K562 (cell line): ENCODE measurements at places on chromosomes 6 and 20.

GRCh38 chr6:17169291-17169690 lies 67.4 kb downstream of the STMND1 start:
- no peak for DNase-seq

DNA sequence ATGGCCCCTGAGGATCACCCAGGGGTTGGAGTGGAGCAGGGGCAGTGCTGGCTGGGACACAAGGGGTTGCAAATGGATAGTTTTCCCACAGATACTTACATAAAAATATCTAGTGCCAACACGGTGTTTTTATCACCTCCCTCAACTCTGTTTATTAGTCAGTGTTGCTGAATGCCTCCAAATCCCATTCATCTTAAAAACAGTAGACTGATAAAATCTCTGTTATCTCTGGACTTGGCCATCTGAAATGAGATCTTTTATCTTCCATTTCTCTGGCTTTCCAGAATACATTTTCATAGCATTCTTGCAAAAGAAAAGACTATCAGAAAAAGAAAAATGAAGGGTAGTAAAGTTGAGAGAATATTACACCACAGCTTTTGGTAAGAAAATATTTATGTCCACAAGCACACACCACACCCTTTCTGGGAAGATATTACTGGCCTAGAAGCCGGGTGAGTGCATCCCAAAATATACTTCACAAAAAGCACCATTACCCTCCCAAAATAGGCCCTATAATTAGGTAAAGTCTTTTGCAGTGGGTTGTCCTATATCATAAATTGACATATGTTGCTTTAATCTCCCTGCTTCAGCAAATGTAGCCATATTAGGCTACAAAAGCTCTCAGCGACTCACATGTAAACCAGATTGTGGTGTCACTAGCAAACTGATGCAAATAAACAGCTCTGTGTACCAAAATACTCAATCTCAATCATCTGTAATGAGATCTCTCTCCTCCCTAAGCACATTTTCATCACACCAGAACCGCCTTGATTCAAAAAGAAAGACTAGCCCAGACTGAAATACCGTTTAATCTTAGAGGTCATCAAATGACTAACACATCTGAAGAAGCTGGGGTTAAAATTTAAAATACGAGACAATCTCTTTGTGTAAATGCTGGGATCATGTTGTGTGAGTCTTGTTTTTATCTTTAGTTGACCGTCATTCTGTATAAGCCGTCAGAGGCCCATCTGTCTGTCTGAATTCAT lies 96.7 kb downstream of the FYN start:
- DNase-seq, result no peak

DNA sequence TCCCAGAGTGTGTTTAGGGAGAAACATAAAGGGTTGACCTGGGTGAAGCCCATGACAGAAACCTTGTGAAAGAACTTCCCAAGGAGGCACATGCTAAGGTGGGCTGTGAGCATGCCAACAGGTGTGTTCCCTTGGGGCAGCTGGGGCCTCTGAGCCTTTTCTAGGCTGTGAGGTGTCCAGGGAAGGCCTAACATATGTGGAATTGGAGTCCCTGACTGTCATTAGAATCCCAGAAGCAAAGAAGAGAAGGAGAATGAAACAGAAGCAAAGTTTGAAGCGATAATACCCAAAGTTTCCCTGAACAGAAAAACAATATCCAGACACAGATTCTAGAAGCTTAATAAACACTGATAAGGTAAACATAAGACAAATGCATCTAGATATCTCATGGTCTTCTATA lies 143.3 kb downstream of the CD83 start:
- no peak for DNase-seq

- DNase-seq, result peak; percentile 53
These were observed 88.8 kb upstream of the NFATC2 start for GRCh38 chr20:51631011-51631950.

DNA sequence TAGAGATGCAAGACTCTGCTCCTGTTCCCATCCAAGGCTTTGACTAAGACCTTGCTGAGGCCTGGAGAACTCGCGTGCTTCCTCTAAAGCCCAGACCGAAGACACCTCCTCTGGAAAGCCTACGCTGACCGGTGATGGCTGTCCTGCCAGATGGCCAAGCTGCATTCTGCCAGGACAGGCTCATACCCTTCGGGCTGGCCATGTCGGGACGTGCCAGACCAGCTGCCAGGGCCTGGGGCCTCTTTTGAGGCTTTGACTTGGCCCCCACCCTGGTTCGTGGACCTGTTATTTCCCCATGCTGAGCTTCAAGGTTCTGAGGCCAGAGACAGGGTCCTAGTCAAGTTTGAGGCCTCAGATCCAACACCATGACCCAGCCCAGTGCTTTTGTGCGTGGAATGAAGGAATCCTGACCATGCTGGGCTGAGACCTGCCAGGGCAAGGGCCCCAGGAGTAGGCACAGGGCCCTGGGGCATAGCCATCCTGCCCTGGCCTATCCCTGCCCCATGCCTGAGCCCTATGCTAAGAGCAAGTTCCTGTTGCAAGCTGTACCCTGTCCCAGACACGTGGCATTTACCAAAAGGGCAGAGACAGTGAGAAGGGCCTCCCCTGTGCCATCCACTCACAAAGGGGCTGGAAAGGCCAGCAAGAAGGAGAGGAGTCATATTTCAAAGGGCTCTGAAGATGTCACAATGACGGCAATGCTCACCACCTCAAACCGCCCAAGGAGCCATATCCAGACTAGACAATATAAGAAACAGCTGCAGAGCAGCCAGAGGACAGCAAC lies 42.8 kb downstream of the MRPL14 start:
- DNase-seq, result no peak

DNA sequence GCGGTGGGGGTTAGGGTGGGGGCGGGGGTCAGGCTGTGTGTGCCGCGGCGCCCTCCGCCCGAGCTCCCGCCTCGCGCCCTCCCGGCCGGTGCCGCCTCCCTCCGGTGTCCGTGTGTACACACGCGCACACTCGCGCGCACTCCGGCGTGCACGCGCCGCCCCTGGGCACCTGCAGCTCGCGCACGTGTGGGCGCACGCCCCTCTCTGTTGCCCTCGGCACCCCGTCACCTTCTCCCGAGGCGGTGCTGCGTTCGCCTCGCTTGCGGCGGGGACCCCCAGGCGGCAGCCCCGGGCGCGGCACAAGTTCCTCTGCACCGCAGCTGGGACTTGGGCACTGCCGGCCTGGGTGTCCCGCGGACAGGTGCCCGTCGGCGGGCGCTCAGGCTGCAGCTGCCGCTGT lies 525 bp downstream of the MACROD2 start:
- no peak for DNase-seq

DNA sequence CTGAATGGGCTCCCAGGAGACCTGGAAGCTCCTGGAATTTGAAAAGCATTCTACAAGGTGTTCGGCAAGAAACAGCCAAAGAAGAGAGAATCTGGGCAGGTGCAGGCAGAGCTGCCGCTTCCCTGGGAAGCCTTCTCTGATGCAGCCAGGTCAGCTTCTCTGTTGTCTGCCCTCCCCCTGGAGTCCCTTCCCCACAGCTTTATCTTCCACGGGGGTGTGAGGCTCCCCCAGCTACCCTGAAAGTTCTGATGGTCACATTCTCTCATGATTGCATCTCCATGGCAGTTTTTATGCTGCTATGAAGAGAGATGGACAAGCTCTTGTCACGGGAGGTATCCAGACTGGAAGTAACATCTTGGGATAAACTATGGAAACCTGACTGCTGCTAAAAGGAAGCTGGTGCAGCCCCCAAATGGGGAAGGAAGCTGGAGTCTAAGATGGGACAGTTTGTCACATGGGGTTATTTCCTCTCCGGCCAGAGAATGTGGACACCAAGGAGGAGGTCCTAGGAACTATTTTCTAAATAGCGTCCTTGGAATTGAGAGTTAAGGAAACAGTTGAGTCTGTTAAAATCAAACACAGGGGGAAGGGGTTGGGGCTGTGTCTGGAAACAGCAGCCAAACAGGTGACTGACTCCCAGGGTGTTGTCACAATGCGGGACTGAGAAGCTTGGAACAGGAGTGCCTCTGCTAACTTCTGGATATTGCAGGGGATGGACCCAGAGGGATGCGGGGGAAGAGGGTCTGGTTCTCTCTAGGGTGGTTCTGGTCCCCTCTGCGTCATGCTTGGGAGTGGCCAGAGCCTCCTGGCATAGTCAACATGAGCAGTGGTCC lies 91.1 kb downstream of the ASXL1 start:
- no peak for DNase-seq

- DNase-seq, result no peak
These were observed 46.5 kb downstream of the ALDH8A1 start for GRCh38 chr6:134903448-134903847.

GRCh38 chr6:121235386-121235785 lies 98.9 kb downstream of the TBC1D32 start:
- DNase-seq, result no peak

DNA sequence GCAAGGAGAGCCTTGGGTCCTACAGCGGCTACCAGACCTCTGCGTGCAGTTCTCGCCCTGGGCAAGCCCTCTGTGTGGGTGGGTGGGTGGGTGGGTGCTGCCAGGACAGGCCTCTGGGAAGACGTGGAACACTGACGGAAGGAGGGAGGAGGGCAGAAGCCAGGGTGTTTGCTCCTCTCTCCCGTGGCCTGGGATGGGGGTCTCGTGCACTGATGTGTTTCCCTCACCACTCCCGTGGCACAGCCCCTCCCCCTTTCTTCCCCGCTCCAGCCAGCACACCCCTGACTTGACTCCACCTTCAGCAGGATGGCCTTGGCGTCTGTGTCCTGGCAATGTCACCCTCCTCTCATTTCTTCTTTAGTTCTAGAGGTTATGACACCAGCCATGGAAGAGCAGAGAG lies 130.0 kb downstream of the CDH26 start:
- no peak for DNase-seq

- no peak for DNase-seq
These were observed 28.7 kb upstream of the TXNDC5 start for GRCh38 chr6:7939184-7939863.

- no peak for DNase-seq
These were observed 16.9 kb downstream of the SYTL3 start for GRCh38 chr6:158666628-158667359.

DNA sequence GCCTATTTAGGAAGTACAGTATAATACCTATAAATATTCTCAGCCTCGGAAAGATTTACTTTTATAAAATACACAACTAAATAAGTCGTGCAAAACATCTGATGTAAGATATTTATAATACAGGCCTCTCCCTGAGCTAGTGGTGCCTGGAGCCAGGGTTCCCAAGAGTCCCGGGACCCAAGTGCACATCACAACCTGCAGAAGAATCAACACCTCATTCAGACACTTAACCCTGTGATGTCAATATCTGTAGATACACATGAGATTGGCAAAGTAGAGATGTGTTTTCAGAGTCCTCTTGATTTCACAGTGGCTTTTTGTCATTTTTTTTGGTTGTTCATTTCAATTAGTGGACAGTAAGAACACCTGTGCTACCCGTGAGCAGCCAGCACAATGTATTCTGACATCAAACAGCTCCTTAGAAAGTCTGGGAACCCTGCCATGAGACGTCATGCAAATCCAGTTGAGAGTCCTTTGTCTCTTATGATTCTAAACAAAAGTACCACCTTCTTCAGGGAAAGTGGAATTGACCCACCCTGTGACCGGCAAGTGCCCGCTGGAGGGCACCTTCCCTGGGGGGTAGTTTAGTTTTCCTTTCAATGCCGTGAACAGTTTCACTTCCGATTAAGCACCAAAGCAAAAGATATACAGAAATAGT lies 101.6 kb downstream of the DACT2 start:
- no peak for DNase-seq

- no peak for DNase-seq
These were observed 455.0 kb upstream of the GJE1 start for GRCh38 chr6:141677598-141678211.

DNA sequence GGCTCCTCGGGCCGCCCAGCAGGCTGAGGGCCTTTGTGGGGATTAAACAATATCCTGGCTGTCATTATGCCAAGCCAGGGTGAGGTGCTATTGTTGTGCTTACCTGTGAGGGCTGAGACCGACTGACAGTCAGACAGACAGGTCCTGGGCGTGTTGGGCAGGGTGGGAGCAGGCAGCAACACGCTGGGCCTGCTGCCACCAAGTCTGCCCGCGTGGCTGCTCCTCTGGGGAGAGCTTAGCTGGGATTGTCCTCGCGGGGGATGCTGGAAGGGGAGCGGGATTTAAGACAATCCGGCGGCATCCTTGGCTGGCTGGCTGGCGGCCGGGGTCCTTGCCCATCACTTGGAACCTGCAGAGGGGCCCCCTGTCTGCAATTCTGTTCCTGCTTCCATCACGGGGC lies 20.0 kb downstream of the ITPR3 start:
- DNase-seq, result no peak

GRCh38 chr6:114945392-114945791 lies 602.6 kb upstream of the HS3ST5 start:
- DNase-seq, result no peak

DNA sequence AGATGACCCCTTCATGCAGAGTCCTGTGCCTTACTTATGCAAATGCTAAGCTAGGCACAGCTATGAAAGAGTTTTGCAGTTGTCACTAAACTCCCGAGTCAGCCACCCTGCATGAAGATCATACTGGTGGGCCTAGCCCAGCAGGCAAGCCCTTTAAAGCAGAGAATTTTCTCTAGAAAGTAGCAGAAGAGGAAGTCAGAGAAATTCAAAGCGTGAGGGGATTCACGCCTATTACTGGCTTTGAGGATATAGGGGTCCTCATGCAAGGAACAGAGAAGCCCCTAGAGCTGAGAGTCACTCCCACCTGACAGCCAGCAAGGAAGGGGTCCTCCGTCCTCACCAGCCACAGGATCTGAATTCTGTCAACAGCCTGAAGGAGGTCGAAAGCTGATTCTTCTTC lies 54.6 kb downstream of the MYB start:
- DNase-seq, result no peak

DNA sequence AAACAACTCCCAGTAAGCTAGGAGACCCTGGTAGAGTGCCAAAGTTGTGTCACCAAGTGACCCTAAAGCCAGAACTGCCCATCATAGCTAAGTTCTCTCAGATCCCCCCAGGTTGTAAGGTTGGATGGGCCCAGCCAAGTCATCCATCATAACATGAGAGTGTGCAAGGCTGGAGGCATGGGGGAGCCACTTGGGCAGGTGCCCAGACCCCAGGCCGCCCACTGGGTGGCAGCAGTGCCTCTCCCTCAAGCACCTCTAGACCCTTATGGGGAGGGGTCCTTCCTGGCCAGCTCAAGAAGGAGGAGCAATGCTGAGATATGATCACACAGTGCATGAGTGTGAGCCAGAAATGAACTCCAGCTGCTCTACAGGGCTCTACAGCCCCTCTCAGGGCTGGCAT lies 154.5 kb downstream of the MYLK4 start:
- no peak for DNase-seq

DNA sequence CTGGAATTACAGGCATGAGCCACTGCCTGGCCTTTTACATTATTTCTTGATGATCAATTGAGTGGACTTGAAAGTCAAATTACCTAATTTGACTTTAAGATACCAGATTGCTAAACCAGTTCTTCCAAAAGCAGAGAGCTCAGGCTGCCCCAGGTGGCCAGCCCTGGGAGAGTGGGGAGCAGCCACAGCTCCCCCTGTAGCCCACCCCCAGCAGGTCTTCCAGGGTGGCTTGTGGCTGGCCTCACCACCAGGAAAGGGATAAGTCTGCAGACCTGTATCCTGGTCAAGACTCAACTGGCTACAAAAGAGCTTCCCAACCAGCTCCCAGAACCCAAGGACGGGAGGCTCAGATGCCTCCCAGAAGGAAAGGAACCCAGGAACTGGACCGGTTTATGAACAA lies 23.8 kb upstream of the AKAP12 start:
- DNase-seq, result no peak
